Activated naive CD4-positive, alpha-beta T cell treated with Interleukin-2 at 50 U/mL for 16 hours (primary cell): ENCODE measurements at places on chromosomes 7 and 10.

- DNase-seq, result no peak
These were observed 288.0 kb downstream of the FGFR2 start for GRCh38 chr10:121310151-121310711.

- no peak for DNase-seq
These were observed 70.9 kb upstream of the AMPH start for GRCh38 chr7:38702002-38702535.

- no peak for DNase-seq
These were observed 41.5 kb upstream of the ZNF438 start for GRCh38 chr10:31073211-31073610.

DNA sequence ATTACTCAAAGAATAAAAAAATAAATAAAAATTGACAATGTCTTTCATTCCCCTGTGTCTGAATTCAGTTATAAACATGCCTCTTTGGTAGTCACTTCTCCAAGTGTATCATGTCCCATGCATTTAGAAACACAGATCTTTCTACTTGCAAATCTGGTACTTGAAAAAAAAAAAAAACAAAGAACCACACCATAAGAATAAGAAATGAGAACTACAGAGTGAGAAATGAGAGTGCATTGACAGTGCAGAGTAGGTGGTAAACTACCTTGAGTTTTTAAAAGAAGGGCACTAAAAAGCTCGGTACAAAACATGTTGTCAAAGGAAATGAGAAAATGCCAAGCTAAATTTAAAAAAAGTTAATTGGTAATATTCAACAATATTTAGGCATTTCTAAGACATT, 123.0 kb downstream of the GPR85 start:
- DNase-seq, result no peak

DNA sequence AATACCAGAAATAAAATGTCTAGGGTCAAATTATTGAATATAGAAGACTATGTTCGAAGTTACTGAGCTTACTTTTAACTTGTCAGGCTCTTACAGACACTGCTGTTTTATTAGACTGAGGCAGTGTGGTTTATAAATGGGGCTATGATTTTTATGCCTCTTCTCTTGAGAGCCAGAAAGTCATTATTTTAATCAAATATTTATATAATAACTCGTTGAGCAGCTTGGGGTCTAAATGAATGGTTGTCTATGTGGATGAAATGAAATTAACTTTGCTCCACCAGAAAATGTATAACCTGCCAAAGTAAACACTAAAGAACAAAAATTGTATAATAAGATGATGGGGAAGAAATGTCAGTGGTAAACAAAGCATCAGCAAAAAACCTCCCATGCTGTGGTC, 175.6 kb upstream of the THSD7A start:
- DNase-seq, result no peak

DNA sequence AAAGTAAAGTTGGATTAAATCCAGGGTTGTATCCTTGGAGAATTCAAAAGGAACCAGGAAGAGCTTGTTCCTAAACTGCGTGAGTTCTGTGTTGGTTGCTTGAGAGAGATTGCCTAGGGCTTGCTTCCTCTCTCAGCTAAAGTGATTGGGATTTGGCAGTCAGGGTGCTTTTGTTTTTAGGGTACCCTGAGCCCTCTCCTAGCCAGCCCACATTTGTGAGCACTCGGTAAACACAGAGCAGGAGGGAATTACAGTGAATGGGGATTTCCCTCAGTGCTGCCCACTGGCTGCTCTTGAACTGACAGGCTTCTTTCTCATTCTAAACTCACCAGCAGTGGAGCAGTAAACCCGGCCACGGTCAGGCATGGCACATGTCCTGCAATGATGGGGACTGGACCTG, 146.9 kb downstream of the TPST1 start:
- no peak for DNase-seq

DNA sequence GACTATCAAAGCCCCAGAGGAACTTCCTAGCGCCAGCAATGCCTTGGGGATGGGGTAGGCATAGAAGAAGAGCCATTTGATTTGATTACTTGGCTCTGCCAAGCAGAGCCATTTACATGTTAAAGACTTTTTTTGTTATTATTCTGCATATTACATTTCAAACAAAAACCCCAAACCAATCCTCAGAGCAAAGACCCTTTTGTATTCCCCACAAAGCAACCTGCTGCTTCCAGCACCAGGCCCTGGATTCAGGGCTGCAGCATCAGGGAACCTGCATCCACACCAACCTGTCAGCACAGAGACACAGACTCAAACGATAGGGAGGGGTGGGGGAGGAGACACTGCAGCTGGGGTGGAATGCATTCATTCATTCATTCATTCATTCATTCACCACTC, 73.2 kb downstream of the GRID1 start:
- no peak for DNase-seq

GRCh38 chr7:4575254-4575653, 106.8 kb upstream of the FOXK1 start:
- DNase-seq, result no peak

- no peak for DNase-seq
These were observed 18.2 kb downstream of the CYP17A1 start for GRCh38 chr10:102819054-102819453.

DNA sequence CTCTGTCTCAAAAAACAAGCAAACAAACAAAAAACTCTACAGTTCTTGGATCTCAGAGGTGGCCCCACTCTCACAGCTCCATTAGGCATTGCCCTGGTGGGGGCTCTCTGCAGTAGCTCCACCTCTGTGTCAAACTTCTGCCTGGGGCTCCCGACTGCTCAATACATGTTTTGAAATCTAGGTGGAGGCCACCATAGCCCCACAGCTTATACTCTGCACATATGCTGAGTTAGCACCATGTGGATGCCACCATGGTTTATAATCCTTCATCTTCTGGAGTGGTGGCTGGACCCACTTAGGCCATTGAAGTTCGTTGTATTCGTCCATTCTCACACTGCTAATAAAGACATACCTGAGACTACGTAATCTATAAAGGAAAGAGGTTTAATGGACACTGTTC, 78.4 kb downstream of the SEPTIN14 start:
- no peak for DNase-seq

DNA sequence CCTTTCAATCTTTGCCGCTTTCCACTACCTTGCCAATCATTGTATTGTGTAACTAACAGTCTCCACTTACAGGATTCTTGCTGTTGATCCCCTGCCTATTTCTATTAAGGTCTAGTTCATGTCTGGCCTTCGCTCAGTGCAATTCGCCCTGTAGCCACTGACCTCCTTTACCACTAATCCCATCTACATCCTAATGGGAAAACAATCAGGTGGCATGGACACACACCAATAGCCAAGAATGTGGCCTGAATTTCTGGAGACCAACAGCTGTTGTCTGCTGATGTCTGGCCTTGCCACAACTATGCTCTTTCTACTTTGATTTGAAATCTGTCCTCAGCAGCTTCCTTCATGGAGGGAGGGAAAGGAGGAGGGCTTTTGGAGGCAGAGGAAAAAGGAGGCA, 546.2 kb downstream of the SORCS3 start:
- DNase-seq, result no peak

- no peak for DNase-seq
These were observed 40.5 kb upstream of the COMTD1 start for GRCh38 chr10:75276069-75276872.

DNA sequence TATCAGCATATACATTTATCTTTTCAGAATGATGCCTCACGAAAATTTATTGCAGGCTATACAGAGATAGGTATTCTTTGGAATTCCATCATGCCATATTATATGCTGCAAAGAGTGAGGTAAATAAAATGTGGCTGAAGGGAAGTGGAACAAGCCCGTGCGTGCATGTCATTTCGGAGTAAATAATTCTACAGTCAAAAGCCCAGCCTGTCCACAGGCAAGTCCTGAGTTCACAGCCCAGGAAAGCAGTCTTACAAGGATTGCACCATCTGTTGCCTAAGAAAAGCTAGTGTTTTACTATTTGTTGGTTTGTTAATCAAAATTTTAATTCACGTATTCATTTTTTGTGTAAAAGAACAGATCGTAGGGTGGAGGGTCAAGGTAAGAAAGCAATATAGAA, 292.4 kb upstream of the AKR1E2 start:
- DNase-seq, result no peak

- no peak for DNase-seq
These were observed 74.5 kb downstream of the C1GALT1 start for GRCh38 chr7:7256731-7257274.

GRCh38 chr7:99576251-99576650, 17.8 kb downstream of the ZNF655 start:
- no peak for DNase-seq

GRCh38 chr10:111360260-111360925, 283.6 kb downstream of the ADRA2A start:
- no peak for DNase-seq

- DNase-seq, result no peak
These were observed 57.9 kb downstream of the DNAJB9 start for GRCh38 chr7:108627476-108628051.

- DNase-seq, result no peak
These were observed 74.6 kb upstream of the LYZL2 start for GRCh38 chr10:30704026-30704600.

DNA sequence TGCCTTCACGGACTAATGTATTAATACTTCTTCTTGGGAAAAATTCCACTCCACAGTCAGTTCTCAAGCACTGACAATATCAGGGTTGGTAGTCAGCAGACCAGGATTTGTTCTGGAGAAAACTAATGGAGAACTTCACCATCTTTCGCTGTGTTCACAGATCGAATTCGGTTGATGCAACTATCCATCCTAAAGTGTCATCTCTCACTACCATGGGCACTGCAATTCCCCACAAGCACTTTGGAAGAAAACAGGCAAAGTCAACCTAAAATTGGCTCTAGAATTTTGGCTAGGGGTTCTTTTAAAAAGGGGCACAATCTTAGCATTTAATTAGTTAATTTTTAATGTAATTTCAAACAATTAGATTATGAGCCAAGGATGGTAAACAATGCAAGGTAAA, 164.4 kb downstream of the HGF start:
- DNase-seq, result no peak

- no peak for DNase-seq
These were observed 391.4 kb upstream of the AKR1E2 start for GRCh38 chr10:4434516-4435071.

DNA sequence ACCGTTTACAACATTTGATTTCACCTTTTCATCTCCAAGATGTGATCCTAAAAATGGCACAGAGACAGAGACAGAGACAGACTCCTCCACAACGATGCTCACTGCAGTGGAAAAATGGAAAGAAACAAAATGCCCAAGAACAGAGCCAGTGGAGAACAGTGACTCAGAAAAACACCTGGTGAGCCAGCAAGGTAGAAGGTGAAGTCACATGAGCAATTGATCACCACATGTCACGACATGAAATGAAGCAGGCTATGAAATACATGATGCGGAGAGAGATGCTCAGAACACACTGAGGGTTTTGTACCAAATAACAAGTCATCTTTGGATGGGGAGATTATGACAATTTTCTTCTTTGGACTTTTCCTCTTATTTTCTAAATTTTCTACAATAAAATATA, 3.5 kb downstream of the MSMB start:
- no peak for DNase-seq

- DNase-seq, result no peak
These were observed 27.4 kb upstream of the EGR2 start for GRCh38 chr10:62843600-62843999.

- no peak for DNase-seq
These were observed 121.3 kb downstream of the SEMA3A start for GRCh38 chr7:84073186-84073875.

- DNase-seq, result peak; percentile 79
These were observed 16.1 kb upstream of the IMPDH1 start for GRCh38 chr7:128425850-128426249.

DNA sequence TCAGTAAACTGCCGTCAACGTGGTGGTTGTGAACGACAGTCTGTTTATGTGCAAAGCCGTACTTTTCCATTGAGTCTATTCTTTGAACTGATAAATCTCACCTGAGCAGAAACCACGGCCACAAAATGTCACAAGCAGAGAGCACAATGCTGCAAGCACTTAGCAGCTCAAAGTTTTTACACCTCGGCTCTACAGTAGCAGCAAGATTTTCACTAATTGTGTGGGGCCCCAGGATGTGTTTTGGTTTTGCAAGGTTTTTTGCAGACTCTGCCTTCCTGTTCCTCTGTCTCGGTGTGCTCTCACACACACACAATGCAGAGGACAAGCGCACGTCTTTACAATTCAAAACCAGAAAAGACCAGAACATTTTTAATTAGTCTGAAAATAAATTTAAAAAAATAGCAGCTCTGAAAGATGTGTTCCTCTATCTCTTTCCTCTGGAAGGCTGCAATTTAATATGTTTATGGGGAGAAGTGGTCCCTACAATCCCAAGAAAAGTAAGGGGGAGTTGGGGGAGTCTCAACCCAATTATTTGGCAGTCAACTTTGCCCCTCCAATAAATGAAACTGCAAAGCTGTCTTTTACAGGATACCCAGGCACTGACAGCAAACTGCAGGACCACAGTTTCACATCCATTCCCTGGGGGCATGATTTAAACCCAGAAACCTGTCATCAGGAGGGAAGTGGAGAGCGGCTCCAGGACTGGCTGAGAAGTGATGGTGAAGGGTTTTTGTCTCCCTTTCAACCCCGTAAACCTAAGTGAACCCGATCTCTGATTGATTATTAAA, 73.8 kb upstream of the SFMBT2 start:
- peak; percentile 28 for DNase-seq

DNA sequence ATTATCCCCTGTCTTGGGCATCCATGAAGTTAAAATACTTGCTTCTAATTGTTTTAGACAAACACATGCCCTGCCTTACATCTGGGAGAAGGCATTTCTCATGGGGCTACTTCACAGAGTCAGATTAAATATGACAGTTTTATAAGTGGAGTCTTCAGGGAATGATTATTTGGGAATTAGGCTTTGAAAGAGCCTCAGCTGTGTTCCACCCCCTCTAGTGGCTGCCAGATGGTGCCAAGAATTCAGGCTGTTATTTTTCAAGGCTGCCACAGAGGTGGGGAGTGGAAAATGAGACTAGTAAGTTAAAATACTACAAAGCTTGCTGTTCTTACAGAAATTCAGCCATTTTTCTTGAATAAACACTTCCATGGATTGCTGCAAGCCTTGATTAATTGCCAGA, 45.8 kb upstream of the DNAH11 start:
- DNase-seq, result no peak

- DNase-seq, result no peak
These were observed 21.7 kb upstream of the KEL start for GRCh38 chr7:142983825-142984224.

GRCh38 chr10:113329121-113329596, 223.7 kb upstream of the HABP2 start:
- DNase-seq, result no peak

- no peak for DNase-seq
These were observed 222.5 kb upstream of the TCERG1L start for GRCh38 chr10:131533846-131534526.

- DNase-seq, result no peak
These were observed 20.7 kb upstream of the ADRB1 start for GRCh38 chr10:114022766-114023597.

DNA sequence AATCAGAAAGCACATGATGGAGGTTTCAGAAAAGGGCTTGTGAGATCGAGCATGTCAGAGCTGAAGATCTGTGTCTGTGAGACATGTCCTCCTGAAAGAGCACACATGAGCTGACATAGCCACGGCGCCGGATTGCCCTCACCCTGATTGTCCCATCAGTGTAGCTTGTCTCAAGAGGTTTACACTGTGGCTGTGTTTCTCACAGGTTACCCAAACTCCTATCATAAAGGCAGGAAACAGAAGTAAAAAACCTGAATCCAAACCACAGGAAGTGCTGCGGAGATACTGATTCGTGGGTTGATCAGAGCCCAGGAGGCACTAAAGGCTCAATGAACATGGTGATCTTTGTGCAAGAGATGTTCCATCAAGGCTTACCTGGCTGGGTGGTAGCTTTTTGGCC, 3.9 kb upstream of the ATP6V0E2 start:
- no peak for DNase-seq
